ENCODE measurements at places on chromosomes 4 and X.

DNA sequence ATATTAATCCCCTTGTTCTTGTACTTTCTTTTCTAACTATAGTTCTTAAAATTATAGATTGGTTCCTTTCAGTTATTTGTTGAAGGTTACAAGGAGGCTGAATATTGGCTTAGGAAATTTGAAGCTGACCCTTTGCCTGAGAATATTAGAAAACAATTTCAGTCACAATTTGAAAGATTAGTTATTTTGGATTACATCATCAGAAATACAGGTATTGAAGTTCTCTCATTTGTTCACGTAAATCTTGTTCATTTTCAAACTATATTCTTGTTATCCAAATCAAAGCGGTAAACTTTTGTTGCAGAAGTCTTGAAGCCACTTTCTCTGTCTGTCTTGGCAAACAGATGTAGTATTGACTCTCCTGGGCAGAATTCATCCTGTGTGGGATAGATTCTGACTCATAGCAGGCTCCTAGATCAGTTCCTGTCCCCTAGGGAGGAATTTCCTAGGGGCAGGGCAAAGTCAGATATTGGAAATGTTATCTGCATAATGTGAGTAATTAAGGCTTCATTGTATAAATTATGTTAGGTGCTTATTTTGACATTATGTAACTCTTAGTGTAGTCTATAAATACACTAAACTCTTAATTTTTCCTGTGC, 25.2 kb downstream of the PI4K2B start:
- DNase-seq = no peak

DNA sequence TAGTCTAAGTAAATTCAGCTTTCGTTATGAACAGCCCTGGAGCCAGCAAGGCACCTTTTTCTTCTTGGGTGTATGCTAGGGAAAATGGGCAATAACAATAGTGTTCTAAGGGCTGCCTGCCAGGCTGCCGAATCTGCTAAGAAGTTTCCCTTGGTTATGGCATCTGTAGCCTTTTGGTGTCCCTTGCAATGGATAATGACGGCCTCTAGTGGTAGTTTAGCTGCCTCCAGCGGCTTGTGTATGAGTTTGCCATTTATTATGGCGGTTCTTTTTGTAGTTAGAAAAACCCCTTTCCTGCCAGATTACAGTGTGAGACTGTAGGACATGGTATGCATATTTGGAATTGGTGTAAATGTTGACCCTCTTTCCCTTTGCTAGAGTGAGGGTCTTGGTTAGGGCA, 78.9 kb upstream of the SPIN4 start:
- DNase-seq = no peak

GRCh38 chr4:105107095-105107856, 39.4 kb upstream of the TET2 start:
- no peak for DNase-seq

- no peak for DNase-seq
Measured at GRCh38 chr4:176971576-176972115, 178.9 kb upstream of the VEGFC start.

DNA sequence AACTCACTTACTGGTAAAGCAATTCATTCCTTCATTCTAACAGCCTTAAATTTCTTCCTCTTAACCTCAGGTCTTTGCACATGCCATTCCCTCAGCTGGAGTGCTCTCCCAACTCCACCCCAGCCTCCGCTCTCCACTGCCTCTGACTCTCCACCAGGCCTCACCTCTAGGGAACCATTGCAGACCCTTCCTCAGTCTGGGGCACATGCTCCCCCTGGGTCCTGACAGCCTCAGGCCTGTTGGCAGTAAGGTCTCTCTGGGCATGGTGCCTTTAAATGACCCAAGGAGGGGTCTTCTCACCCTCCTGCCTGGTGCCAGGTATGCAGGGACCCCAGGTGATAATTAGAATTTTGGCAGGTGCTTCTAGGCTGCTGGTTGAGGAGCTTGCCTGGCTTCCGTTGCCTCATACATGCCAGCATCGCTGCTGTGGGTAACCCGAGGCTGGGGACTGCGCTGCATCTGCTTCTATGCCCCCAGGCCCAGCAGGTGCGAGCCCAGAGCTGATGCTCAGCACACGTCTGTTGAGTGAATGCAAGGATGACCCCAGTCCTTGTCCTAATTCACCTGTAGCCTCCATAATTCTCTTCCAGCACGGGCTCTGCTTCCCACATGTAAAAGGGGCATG, 27.5 kb upstream of the GPR78 start:
- DNase-seq = no peak
